ENCODE measurements at places on chromosomes 16 and 17.

DNA sequence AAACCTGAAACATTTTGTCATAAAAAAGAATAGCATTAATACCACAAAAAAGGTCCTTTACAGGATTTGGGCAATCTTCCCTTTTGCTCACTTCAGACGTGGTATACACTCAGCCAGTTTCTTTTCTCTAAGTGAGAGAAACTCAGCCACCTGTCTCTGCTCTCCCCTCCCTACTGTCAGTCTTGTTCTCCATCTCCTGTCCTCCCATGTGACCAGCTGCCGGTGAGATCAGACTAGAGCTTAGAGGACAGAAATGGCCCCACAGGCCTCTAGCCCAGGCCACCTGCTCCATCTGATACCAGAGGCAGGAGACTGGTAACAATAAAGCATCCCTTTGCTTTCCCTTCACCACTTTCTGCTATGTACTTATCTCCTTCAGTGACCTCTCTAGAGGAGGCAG, 34.9 kb downstream of the CMC2 start:
- DNase-seq, result no peak

GRCh38 chr16:56871172-56871593, 6.2 kb downstream of the SLC12A3 start:
- DNase-seq, result no peak

DNA sequence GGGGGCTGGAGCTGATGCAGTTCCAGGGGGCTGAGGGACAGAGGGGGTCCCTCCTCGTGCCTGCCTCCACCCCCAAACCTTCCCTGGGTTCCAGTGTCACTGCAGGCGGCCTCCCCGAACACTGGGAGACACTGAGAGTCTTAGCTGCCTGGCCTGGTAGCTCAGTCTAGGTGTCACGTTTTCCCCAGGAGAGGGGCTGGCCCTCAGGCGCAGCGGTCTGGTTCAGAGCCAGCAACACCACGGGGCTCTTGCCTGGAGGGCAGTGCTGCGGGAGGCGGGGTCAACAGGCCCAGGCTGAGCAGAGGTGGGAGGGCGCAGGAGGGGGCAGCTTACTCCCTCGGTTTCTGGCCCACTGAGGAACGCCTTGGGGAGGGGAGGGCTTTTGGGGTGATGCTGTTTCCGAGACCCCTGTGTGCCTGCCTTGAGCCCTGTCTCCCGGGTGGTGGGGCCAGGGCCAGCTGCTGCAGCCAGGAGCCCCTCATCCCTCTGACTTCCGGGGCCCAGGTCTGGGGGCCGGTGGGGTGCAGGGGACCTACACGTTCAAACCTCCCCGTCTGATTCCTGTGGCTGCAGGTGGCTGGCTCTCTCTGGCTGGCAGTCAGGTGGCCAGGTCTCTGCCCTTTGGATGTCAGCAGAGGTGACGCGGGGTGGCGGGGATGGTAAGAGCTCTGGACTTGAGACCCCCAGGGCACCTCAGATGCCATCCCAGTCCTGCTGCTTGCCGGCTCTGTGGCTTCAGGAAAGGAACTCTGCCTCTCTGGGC, 89.3 kb upstream of the GSE1 start:
- DNase-seq, result no peak

- DNase-seq, result no peak
These were observed 29.8 kb downstream of the TTYH2 start for GRCh38 chr17:74243013-74243755.

GRCh38 chr17:79627184-79627765, 16.4 kb upstream of the RBFOX3 start:
- DNase-seq, result no peak

GRCh38 chr17:50573866-50574611, 13.5 kb downstream of the CACNA1G start:
- DNase-seq, result no peak

- DNase-seq, result no peak
These were observed 979 bp downstream of the MAP3K14 start for GRCh38 chr17:45315648-45316433.

GRCh38 chr17:41263212-41263611, 2.0 kb upstream of the KRTAP9-6 start:
- DNase-seq, result no peak

GRCh38 chr17:1030684-1031532, 34.0 kb downstream of the TIMM22 start:
- DNase-seq, result no peak

DNA sequence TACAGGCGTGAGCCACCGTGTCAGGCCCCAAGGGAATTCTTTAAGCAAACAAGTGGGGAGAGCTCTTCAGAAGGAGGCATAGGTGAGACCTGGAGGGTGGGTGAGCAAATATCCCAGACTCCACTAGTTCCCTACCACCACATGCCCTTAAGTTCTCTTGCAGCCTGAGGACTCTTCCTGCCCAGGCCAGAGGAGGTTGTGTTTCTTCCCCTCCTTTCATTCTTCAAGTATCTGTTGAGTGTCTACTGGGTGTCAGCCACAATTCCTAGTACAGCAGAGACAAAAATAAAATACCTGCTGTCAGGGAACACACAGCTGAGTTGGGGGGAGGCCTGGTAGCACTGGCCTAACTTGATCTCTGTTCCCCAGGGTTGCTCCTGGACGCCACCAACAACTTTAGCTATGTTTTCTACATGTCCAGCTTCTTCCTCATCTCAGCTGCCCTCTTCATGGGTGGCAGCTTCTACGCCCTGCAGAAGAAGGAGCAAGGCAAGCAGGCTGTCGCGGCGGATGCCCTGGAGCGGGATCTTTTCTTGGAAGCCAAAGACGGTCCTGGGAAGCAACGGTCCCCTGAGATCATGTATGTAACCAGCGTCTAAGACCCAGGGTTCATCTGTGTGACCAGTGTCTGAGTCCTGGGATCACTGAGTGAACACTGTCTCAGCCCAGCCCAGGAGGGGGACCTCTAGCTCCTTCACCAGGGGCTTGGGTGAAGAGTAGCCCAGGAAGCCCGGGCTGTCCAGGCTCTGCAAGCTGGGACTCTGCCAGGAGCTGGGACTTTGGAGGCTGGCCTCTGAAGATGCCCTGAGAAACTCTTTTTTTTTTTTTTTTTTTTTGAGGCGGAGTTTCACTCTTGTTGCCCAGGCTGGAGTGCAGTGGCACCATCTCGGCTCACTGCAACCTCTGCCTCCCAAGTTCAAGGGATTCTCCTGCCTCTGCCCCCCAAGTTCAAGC, 5.9 kb upstream of the ARMC7 start:
- no peak for DNase-seq

All from effector CD4-positive, alpha-beta T cell (primary cell).